Stimulated activated CD8-positive, alpha-beta memory T cell treated with anti-CD3 and anti-CD28 coated beads, Interleukin-4, amount 100 ng/mL, for 24 hours (primary cell): ENCODE measurements at places on chromosomes 16 and 17.

DNA sequence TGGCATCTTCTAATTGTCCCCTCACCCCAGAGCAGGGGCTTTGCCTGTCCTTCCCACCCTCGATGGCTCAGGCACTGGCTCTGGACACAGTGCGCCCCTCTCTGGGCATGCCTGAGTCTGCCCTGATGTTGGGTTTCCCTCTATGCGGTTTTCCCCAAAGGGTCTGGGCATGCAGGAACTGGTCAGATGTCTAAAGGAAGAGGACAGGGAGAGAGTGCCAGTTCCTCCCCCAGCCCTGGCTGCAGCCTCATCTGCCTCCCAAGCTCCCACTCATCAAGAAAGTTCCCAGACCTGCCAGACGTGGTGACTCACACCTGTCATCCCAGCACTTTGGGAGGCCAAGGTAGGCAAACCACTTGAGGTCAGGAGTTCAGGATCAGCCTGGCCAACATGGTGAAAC lies 41.3 kb upstream of the PABPN1L start:
- DNase-seq, result no peak

DNA sequence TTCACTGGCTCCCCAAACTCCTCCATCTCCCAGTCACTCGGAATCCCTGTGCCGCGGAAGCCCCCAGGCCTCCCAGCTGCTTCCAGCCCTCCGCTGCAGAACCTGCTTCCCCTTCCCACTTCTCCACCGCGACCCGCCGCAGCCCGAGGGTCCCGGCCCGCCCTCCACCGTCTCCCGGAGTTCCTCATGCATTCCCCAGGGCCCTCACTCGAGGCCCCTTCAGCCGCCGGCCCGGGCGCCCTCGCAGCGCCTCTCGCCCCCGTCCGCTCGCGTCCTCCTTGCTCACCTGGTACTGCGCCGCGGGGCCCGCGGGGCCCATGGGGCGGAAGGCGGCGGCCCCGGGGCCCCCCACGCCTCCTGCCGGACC lies 329 bp downstream of the SMARCD2 start:
- no peak for DNase-seq

GRCh38 chr16:50479771-50480170 lies 68.4 kb upstream of the NKD1 start:
- no peak for DNase-seq

- DNase-seq, result no peak
Observed at GRCh38 chr16:69270831-69271230, 40.3 kb upstream of the VPS4A start.

DNA sequence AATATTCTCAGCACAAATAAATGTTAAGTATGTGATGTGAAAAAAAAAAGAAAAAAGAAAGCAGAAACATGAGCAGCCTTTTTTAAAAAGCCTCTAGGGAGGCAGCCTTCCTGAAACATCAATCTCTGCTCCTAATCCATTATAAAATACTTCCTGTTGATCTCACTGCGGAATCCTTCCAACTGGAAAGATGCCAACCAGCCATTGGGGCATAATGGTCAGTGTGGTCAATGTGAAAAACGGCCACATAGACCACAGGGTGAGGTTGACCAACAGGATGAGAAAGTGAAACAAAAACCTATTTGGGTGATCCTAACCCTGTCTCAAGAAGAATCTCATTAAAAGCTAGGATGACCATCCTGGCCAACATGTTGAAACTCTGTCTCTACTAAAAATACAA lies 26.1 kb upstream of the ABCA8 start:
- DNase-seq, result no peak

- no peak for DNase-seq
Observed at GRCh38 chr16:54284319-54284930, 2.2 kb downstream of the IRX3 start.

DNA sequence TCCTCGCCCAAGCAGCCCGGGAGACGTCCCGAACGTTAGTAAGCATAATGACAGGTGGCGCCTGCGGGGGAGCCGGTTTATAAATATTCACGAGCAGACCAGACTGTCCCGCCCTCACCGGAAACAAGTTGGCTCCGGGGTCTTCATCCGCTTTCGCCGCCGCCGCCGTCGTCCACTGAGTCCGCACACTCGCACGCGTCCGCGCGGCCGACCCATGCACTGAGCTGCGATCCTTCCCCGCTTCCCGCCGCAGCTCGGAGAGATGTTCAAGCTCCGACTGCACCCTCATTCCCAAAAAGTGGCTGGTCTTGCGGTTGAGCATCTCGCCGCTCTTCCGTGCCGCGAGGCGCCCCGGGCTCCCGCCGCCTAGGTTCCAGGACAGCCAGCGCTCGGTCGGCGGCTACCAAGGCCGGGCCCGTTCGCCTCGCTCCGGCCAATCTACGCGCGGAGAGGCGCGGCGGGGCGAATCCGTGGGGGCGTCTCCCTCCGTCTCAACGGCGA lies 385 bp downstream of the CFAP119 start:
- peak; percentile 39 for DNase-seq

GRCh38 chr16:346587-346986 lies 5.9 kb downstream of the AXIN1 start:
- no peak for DNase-seq

GRCh38 chr17:72034000-72034399 lies 86.8 kb upstream of the SOX9 start:
- DNase-seq, result no peak

DNA sequence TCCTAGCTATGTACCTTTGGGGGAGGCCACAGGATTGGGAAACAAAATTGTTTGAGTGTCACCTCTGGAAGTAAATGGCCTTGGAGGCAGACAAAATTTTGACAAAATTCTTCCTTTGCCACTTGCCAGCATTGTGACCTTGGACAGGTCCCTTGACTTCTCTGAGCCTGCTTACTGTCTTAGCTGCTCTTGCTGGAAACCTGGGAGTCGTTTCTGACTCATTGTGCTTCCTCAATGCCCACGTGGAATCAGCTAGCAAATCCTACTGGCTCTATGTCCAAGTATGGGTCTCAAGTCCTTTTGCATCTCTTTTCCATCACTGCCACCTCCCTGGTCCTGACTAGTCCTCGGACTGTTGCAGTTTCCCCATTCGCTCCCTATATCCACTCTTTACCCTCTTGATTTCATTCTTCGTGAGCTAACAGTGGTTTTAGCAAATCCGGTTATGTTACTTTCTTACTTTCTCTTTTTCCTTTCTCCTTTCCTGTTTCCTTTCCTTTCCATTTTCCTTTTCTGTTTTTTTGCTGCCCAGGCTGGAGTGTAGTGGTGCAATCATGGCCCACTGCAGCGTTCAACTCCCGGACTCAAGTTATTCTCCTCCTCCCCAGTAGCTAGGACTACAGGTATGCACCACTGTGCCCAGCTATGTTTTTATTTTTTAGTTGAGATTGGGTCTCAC lies 68.1 kb upstream of the LGALS9 start:
- no peak for DNase-seq

GRCh38 chr17:16068323-16068722 lies 68.7 kb downstream of the TTC19 start:
- DNase-seq, result no peak

GRCh38 chr17:83055911-83056582 lies 23.4 kb upstream of the METRNL start:
- no peak for DNase-seq

DNA sequence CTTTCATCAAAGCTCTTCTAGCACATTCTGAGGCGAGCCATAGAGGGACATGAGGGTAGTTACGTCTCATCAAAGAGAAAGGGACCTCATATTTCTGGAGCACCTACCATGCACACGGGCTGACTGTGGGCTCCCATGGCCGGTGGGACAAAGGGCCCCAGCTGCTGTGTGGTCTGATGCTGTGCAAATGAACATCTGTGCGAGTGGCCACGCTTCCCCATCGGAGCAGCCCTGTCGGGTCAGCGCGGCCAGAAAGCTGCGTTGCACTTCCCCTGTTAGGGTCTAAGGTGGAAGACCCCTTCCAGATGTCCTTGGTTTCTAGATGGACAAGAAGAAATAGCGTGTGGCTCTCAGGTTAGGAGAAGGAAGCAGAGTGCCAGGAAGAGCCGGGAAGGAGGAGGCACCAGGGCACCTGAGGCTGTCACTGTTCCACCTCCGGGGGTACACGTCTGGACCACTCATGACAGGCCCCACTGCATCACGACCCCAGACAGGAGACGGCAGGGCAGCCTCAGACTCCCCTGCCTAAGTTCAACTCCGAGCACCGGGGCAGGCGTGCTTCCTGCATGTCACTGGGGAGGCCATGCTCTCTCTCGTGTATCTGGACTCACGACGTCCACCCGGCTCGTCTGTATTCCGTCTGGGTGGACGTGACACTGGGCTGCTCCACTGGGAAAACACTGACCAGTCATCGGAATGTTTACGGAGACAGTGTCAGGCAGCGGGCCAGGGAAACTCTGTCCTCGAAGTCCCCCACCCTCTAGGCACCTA lies 8.5 kb upstream of the BAIAP2 start:
- no peak for DNase-seq

DNA sequence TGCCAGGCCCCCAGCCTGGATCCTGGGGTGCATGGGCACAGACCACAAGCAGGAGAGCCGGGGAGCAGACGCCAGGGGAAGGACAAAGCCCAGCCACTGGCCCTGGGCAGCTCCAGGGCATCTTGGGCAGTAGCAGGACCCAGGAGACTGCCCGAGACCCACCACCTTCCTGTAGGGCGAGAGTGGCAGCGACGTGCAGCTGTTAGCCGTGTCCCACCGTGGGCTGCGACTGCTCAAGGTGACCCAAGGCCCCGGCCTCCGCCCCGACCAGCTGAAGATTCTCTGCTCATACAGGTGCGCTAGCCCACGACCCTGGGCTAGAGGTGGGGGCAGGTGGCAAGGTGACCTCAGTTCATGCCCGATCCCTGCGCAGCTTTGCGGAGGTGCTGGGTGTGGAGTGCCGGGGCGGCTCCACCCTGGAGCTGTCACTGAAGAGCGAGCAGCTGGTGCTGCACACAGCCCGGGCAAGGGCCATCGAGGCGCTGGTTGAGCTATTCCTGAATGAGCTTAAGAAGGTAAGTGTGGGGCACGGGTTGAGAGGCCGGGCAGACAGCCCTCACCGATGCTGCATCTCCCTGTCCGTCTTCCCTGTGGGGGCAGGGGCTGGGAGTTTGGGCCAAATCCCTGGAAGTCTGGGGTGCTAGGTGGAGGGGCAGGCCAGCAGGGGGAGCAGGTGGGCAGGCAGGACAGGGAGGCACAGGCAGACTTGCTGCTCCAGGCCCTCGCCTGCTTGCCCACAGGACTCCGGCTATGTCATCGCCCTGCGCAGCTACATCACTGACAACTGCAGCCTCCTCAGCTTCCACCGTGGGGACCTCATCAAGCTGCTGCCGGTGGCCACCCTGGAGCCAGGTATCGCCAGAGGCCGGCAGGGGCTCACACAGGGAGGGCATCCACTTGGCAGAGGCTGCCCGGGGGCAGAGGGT lies 13.5 kb upstream of the SMIM5 start:
- no peak for DNase-seq

DNA sequence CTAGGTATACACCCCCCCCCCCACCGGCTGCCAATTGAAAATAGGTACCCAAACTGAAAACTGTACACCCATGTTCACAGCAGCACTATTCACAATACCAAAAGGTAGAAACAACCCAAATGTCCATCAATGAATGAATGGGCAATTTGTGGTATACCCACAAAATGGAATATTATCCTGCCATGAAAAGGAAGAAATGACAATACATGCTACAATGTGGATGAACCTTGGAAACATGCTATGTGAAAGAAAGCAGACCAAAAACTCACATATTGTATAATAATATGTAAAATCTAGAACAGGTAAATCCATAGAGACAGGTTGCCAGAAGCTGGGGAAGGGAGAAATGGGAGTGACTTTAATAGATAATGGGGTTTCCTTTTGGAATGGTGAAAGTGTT lies 417.5 kb downstream of the UTP18 start:
- no peak for DNase-seq

DNA sequence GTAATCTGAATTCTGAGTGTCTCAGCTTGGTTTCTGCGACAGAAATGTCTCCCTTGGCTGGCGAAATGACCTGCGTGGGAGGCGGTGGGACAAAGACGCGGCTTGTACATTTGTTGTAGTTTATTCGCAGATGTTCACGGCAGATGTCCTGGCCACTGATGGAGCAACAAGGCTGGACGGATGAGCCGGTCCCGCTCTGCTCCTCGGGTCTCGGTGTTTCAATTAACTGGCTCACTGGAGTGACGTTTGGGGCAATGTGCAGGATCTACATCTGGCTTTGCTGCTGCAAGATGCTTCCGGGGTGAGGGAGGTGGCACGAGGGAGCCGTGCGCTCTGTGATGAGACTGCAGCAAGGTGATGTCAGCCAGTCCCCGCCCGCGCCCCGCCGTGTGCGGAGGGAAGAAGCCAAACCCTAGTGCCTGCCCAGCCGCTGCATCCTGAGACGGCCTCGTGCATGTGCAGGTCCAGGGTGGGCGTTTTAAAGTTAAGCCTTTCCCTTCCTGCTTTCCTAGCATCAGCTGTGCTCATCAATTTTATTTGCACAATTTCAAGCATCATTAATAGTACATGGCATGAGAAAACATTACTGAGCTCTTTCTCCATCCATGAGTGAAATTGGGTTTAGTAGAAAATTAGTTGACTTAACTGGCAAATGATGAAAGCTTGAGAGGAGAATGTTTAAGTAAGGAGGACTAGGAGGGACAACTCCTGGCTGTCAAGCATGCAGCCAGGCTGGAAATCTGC lies 44.4 kb downstream of the MGAT5B start:
- DNase-seq, result no peak

DNA sequence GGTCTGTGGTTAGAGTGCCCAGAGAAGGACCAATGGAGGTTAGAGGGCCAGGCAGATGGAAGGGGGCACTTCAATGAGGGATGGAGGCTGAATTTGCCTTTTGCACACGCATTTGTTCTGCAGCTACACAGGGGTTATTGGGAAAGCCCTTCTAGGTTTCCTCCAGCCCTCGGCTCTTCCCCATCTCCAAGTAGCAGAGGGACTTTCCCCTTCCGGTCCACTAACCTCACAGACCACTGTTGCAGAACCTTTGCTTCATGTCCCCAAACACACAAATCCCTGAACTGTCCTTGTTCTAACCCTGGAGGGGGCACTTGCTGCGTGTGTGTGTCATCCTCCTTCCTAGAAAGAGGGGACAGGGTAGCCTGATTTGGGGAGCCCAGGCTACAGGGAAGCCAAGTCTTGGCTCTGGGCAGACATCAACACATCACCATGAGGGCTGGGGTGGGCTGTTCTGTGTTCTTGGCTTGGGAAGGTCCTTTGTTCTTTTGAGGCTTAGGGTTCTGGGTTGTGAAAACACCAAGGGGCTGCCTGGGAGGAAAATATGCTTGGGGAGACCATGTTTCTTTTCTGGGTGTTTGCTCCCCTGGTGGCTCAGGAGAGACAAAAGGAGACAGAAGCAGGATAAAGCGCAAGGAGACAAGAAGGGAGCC lies 7.3 kb upstream of the NR1D1 start:
- DNase-seq, result no peak

DNA sequence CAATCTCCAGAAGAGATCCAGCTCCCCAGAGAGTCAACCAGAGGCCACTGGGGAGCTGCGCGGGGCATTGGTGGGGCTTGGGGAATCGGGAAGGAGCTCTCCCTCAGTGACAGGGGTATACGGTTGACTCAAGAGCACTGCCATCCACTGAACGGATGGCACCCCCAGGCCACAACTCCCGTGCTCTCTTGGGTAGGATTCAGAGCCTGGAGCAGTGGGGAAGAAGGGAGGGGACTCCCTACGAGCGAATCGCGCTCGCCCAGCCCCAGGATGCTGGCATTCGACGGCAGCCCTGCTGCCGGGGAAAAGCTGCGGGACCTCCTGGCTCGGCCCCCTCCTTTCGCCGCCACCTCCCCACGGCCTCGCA lies 473 bp upstream of the TPPP3 start:
- no peak for DNase-seq

- no peak for DNase-seq
Observed at GRCh38 chr16:59048876-59049275, 314.8 kb upstream of the GOT2 start.

- no peak for DNase-seq
Observed at GRCh38 chr16:787321-787966, 737 bp downstream of the RPUSD1 start.
